LoVo (cell line): ENCODE measurements at places on chromosomes 12 and 14.

DNA sequence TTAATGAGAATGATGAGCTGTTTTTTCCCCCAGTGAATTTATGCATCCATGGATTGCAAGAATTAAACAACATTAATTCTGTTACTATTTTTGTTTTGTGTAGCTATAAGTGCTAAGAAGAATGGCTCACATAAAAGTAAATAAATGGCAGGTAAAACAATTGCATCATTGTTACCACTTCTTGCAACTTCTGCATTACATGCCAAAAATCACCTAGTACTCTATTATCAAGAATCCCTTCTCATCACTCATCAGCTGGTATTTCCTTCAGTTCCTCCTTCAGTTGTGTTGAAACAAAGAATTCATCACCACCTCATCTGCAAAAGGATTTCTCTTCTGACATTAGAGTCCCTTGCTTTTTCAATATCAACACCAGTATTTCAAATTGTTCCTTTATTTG, 773 bp downstream of the A2M start:
- no peak for DNase-seq

DNA sequence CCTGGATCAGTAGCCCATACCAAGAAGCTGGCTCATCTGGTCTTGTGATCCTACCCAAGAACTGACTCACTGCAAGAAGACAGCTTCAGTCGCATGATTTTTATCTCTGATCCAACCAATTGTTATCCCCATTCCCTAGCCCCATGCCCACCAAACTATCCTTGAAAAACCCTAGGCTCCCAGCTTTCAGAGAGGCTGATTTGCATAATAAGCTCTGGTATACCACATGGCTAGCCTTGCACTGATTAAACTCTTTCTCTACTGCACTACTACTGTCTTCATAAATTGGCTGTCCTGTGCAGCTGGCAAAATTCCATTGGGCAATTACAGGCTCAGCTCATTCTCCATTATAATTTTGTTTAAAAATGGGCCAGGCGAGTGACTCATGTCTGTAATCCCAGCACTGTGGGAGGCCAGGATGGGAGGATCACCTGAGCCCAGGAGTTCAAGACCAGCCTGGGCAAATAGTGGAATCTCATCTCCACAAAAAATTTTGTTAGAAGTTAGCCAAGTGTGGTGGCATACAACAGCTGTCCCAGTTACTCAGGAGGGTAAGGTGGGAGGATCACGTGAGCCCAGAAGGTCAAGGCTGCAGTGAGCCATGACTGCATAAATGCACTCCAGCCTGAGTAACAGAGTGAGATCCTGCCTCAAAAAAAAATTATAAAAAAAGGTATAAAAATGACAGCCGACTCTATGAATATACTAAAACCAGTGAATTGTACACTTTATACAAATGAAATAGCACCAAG, 76.7 kb upstream of the EIF5 start:
- DNase-seq = peak; percentile 31

DNA sequence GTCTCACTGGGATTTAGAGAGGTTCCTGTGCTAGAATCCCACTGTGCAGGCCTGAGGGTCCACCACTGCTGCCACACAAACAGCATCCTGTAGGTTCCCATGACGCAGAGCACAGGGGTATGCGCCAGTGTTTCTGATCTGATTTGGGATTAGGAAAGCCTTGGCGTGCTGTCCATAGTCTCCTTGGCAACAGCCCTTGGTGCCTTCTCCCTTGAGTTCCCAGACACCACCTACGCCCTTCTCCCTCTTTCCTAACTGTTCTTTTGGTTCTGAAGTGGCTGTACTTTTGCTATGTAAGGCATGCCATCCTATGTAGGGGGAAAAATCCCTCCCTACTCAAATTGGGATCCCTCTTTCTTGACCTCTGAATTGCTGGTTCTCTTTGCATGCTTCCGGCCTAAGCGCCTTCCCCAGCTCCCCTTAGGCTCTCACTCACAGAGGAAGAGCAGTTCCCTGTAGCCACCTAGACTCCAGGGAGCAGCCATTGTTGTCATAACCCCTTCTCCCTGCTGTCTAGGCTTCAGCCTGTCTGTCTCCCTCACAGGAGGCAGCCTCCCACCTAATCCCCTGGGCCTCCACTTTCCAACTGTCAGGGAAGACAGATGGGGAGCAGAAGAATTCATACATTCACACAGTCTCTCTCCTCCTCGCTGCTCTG, 14.8 kb upstream of the RIC8B start:
- no peak for DNase-seq

GRCh38 chr12:75437564-75437963, 43.0 kb upstream of the GLIPR1 start:
- DNase-seq = no peak

GRCh38 chr14:70888681-70889175, 18.5 kb upstream of the PCNX1 start:
- DNase-seq = no peak

- DNase-seq = no peak
Measured at GRCh38 chr12:22665476-22665875, 40.5 kb downstream of the ETNK1 start.

DNA sequence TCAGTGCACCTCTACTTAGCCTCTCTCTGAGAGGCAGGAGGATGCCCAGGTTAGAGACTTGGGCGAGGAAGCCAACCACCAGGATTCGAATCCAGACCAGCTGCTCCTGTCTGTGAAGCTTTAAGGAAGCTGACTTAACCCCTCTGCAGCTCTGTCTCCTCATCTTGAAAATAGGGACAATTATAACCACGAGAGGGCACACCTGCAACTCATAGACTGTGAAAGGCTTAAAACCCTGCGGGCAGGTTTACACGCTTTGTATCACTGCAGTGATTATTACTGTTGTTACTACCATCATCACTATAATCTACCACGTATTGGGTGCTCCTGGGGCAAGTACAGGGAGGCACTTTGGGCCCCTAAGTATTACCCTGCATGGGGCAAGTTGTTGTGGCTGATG, 379.8 kb downstream of the VRK1 start:
- peak; percentile 24 for DNase-seq

GRCh38 chr12:40614923-40615322, 77.3 kb upstream of the CNTN1 start:
- DNase-seq = no peak

GRCh38 chr14:20489093-20489994, 16.0 kb upstream of the RNASE10 start:
- DNase-seq = no peak

DNA sequence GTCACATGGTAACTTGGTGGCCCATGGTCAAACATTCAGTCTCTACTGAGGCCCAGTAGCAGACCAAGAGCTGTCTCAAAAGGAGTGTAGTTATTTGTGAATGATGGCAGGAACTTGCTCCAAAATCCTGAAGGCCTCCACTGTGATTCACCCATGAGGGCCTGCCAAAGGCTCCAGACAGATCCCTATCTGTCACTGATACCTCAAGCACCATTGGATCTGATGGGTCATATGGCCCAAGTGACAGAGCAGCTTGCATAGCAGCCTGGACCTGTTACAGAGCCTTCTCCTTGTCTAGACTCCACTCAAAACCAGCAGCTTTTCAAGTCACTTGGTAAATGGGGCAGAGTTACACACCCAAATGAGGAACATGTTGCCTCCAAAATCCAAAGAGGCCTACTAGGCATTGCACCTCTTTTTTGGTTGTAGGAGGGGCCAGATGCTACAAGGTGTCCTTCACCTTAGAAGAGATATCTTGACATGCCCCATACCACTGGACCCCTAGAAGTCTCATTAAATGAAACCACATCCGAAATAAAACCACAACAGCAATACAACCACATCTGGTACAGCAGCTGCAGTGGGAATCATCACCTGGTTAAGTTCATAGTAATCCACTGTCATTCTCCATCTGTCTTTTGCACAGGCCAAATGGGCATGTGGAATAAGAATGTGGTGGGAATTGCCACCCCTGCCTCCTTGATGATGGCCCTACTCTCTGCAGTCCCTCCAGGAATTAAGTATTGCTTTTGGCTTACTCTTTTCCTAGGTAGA, 150.4 kb upstream of the MAX start:
- DNase-seq = no peak

- DNase-seq = no peak
Measured at GRCh38 chr12:62640910-62641448, 174.4 kb downstream of the MON2 start.

DNA sequence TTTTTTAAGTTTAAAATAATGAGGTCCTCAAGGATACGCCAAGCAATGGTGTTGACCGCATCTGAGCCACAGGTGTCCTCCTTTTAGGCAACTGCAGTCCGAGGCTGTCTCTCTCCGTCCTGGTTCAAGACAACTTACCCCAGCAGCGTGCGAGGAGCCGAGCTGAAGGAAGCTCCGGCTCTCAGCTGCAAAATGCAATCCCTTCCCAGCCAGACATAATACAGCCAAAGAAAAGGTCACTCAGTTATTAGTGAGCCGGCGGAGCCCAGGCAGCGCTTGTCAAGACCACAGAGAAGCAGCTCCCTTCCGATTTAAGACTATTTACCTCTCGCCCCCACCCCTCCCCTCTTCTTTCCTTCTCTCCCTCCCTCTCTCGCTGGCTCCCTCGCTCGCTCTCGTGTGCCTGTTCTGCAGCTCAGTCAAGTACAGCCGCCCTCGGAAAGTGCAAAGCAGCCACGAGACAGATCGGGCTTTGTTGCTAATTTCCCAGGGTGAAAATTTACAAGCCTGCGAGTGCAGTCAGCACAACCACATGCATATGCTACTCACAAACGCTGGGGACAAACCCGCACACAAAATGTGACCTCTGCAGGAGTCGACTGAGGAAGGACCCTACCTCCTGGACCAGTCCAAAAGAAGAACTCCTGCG, 363 bp upstream of the LMO3 start:
- peak; percentile 6 for DNase-seq

DNA sequence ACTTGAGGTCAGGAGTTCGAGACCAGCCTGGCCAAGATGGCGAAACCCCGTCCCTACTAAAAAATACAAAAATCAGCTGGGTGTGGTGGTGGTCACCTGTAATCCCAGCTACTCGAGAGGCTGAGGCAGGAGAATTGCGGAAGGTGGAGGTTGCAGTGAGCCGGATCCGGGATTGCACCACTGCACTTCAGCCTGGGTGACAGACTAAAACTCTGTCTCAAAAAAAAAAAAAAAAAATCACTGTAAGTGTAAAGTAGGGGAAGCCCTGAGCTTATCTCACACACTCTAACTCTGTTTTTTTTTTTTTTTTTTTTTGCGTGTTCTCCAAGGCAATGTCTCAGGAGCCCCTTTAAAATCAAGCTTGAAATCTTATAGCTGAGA, 421 bp upstream of the RBMS2 start:
- DNase-seq = no peak

GRCh38 chr12:2384029-2384386, 331.2 kb downstream of the CACNA1C start:
- no peak for DNase-seq

- DNase-seq = peak; percentile 66
Measured at GRCh38 chr12:62260733-62261683, 804 bp downstream of the USP15 start.

- no peak for DNase-seq
Measured at GRCh38 chr12:123099560-123100192, 51.2 kb downstream of the PITPNM2 start.

GRCh38 chr12:12121061-12121460, 50.3 kb downstream of the BCL2L14 start:
- no peak for DNase-seq

DNA sequence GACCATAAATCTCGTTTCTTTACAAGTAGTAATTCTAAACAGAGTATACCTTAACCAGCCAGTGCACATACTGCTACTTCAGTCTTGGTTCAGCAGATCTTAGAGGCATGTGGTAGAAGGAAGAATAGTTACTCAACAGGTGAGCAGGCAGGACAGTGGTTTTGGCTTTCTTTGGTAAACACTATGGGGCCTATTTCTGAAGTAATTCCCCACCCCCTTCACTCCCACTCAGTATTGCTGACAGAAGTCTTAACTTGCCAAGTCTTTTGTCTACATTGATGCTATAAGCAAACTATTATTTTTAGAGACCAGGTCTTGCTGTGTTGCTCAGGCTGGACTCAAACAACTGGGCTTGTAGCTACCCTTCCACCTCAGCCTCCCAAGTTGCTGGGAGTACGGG, 68.5 kb downstream of the FBXO34 start:
- DNase-seq = no peak
